ENCODE measurements at places on chromosomes 13 and 19. TPM values are rescaled to one million over a fixed set of nuclear protein-coding genes. Genes with fewer than 3 reads are reported as not detected.
A peak's percentile ranks its signal among the peaks of the same experiment; 100 is the strongest.

DNA sequence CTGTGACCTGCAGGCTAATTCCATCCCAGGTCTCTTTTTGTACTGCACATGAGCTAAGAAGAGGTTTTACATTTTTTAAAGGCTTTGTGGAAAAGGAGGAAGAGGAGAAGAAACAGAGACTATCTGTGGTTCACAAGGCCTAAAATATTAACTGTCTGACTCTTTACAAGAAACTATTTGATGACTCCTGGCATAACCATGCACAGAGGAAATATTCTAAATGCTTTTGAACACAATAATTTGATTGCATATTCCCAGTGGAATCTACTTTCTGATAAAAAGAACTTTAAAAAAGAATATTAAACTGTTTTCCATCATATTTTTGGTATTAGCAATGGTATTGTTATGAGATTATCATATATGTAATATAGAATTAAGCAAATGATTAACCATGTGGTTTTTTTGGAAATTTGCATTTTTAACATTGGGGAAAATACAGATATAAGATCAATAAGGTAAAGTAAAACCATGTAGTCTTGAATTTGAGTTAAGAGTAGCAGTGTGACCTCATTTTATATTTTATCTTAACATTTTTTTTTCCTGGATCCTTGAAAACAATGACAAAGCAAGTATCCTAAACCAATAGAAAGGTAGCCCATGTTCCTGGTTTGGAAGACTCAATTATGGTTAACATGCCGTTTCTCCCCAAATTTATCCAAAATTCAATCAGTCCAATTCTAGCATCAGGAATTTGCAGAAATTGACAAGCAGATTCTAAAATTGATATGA is 251.0 kb downstream of the UQCRFS1 start:
- no peak for DNase-seq

DNA sequence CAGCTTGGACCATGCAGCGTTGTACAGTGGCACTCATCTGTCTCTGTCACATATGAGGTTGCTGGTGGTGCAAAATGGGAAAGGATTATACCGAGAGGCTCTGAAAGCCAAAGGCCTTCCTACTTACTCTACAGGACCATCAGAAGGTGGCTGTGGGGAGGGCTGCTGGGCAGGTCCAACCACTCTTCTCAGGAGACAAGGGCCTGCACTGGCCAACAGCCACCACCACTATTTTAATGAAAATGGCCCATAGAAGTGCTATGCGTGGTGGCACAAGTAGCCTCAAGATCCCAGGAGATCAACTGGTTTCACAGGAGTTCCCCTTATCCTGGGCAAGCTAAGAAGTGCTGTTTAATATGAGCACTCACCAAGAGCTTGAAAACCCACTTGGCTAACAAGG is 52.3 kb downstream of the MRPL57 start:
- DNase-seq: no peak

DNA sequence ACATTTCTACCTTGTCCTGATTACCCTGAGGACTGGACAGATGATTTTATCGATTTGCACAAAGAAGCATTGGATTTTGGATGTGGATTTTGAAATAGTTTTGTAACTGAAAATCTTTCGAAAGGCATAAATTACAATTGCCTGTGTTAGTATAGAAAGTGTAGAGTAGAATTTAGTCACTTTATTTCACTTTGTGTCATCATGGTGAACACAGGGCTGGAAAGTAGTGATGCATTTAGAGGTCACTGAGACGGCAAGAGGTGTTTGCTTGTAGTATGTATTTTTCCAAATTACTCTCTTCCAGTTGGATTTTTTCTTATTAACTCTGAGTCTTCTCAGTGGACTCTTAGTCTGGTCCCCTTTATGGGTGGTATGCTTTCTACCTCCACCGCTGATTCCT is 326.0 kb downstream of the NALCN start:
- DNase-seq: no peak

DNA sequence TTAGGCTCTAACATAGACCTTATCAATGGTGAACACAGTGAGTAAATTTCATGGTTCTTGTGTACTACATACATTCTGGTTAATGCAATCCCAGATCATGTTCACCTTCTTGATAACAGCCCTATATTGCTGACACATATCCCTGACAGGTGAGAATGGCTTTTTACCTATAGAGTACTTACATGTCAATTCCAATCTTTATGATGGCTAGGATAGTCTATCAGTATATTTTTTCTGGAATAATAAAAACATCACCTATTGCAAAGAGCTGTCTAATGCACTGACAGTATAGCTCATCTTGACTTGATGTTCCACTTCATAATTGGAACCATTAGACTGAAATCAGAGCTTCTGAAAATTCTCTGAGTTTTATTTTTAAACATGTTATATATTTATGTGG is 199.4 kb downstream of the ENOX1 start:
- DNase-seq: no peak

DNA sequence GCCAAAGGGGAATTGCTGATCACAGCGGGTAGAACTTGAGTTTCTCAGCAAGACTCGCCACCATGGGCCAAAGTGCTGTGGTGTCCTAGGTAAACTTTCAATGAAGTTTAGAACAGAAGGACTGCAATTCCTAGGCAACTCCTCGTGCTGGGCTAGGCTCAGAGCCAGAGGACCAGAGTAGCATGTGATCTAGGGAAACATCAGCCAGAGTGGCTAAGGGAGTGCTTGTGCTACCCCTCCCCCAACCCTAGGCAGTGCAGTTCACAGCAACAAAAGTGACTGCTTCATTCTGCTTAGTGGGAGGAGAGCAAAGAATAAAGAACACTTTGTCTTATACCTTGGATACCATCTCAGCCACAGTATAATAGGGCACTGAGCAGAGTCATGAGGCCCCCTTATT is 1658.6 kb upstream of the MIR17HG start:
- no peak for DNase-seq

DNA sequence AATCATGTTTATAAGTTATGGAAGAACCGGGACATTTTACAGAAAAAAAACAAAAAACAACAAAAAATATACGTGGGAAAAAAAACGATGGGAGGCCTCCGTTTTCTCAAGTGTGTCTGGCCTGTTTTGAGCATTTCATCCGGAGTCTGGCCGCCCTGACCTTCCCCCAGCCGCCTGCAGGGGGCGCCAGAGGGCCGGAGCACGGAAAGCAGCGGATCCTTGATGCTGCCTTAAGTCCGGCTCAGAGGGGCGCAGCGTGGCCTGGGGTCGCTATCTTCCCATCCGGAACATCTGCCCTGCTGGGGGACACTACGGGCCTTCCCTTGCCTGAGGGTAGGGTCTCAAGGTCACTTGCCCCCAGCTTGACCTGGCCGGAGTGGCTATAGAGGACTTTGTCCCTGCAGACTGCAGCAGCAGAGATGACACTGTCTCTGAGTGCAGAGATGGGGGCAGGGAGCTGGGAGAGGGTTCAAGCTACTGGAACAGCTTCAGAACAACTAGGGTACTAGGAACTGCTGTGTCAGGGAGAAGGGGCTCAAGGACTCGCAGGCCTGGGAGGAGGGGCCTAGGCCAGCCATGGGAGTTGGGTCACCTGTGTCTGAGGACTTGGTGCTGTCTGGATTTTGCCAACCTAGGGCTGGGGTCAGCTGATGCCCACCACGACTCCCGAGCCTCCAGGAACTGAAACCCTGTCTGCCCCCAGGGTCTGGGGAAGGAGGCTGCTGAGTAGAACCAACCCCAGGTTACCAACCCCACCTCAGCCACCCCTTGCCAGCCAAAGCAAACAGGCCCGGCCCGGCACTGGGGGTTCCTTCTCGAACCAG is 1.8 kb upstream of the APOE start:
- peak; percentile 83 for DNase-seq

GRCh38 chr13:45870232-45870631 is 18.7 kb upstream of the SIAH3 start:
- DNase-seq: no peak

DNA sequence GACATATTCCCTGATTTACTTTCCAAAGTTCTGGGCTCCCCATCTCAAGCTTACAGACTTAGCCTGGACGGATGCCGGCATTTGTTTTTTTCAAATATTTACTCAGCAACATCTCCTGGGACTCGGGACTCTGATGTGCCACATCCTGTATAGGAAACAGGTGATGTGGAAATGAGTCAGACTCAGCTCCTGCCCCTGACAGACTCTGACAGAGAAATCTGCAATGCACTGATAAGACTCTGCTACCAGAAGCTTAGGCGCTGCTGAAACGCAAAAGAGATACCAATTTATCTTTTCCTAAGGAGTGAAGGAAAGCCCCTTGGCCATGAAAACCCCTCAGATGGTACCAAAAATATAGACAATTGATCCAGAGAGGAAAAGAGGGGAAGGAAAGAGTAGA is 16.2 kb downstream of the LAIR2 start:
- peak; percentile 64 for DNase-seq

DNA sequence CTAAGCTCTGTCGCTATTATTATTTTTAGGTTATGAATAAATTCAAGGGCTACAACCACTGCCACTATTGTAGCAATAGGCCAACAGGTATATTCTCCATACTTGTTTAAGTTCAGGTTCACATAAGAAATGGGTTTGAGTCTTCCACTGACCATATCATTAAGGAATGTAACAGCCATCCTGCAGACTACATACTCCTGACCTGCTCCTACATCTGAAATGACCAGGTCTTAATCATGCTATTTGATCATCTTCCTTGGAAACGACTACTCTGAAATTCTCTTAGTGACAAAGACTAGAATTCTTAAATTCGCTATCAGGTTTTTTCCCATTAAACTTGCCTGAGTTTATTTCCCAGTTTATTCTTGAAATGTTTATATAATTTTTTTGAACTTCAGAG is 66.8 kb downstream of the IPO5 start:
- no peak for DNase-seq

- no peak for DNase-seq
Observed at GRCh38 chr13:94154367-94154766, 325.1 kb downstream of the DCT start.

DNA sequence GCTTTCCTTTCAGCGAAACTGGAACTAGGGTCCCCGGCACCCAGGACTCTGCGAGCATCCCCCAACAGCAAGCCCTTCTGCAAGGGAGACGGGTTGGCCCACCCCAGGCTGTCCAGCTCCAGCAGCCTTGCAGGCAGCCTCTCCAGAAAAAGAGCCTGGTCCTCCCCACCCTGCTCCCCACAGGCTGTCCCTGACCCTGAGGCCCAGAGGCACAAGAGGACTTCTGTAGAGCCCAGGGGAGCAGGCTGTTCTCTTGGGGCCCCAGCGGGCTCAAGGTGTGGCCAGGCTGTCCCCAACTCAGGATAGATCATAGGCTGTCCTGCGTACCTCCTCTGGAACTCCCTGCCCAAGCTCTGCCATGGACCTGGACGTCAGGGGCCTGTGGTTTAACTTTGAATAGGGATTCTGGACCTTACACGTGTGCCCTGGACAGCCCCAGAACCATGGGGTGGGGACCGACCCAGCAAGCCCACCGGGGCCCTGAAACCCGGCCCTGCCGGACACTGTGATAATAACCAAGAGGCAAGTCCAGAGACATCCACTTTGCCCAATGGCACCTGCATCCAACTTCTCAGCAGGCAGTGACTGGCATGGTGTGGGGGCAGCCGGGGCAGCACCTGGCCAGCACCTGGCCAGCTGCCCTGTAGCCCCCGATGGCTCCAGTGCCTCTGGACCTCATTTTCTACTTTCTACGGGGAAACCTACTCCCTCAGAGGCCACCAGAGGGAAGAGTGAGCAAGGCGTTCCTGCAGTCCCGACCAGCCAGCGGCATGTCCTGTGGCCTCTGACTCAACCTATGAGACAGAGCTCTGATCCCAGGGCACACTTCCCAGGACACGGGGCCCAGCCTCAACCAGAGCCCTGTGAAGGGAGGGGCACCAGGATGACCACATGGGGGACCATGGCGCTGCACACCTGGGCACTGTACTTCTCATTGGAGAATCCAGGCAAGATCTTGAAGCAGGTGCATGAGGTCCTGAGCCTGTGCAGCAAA is 50.9 kb upstream of the TPM4 start:
- peak; percentile 9 for DNase-seq

GRCh38 chr19:47729799-47730520 is 15.4 kb upstream of the NOP53 start:
- DNase-seq: peak; percentile 72

DNA sequence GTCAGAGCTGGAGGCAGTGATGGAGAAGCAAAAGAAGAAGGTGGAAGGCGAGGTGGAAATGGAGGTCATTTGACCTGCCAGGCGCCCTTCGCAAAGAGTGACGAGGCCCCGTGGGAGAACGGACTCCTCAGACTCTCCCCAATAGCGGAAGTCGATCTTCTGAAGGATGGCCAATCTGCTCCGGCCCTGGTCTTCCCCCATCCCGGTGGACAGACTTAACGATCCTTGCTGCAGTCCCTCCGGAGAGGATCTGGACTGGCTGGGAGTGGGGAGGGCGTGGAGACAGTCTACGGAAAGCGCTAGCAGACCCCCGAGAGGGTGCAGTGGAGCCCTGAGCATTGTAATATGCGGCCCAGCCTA is 11.9 kb downstream of the EPS8L1 start:
- no peak for DNase-seq

DNA sequence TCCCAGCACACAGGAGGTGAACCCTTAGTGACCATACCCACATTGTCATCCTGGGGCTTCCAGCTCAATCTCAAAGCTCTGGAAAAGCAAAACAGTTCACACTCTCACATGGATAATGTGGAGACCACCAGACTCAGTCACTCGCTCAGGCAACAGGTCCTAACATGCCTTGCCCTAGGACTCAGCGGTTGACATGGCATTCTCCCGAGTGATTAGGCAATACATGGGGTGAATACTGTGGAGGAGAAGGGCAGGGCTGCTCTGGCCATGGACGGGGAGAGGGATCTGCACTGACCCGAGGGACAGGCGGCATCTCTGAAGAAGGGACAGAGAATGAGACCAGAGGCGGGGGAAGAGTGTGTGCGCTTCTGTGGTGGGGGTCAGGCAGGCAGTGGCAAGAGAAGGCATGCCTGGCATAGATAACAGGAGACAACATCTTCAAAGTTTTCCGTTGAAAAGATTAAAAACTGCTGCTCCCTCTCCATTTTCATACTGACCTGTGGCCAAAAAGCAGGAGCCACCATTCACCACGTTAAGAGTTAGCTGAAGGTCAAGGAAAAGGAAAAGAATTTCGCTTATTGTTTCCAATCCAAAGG is 44.5 kb upstream of the EPHX3 start:
- no peak for DNase-seq

GRCh38 chr13:109779876-109780510 is 6.4 kb downstream of the IRS2 start:
- DNase-seq: no peak

GRCh38 chr19:18450931-18451836 is 13.3 kb upstream of the ISYNA1 start:
- peak; percentile 94 for DNase-seq

WDR62 gene
- 22.6 TPM for total RNA-seq

CCDC9 gene
- total RNA-seq: 24.4 TPM

KXD1 gene
- 142 TPM for total RNA-seq

CD22 gene
- 2.8 TPM for total RNA-seq

FBXO17 gene
- total RNA-seq: not detected

SLC25A41 gene
- not detected for total RNA-seq

SLC10A2 gene
- total RNA-seq: not detected

Measured in activated CD8-positive, alpha-beta T cell treated with anti-CD3 and anti-CD28 coated beads for 36 hours (primary cell).